Skeletal muscle tissue (tissue), 5 donors: ENCODE measurements at places on chromosomes 2 and 18. TPM values are rescaled to one million over a fixed set of nuclear protein-coding genes. Genes with fewer than 3 reads are reported as not detected.

WDR35 gene
- total RNA-seq, result 12.0 TPM

DIS3L2 gene
- total RNA-seq, result 24.0 TPM

BOLL gene
- total RNA-seq, result 2.6 TPM

FAM210A gene
- 19.8 TPM for total RNA-seq

GLI2 gene
- 3.1 TPM for total RNA-seq

TRIM43 gene
- not detected for total RNA-seq

PPP1R1C gene
- total RNA-seq, result 1.6 TPM
